ENCODE measurements at places on chromosomes 2 and 18.
A peak's percentile ranks its signal among the peaks of the same experiment; 100 is the strongest.

DNA sequence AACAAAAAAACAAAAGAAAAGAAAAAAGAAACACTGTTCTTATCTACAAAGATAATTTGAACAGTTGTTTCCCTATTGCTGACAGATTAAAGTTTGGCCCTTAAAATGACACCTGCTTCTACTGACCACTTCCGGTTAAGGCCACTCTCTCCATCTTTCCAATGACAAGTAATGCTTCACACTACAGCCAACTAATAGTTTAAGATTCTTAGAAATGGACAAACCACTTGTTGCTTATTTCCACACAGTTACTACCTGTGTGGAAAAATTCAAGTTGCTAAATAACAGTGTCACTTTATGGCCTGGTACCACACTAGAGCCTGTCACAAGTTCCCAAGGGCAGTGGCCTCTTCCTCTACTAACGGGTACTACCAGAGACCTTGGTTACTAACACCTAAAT is 2.4 kb downstream of the TMEM185B start:
- DNase-seq, result no peak

DNA sequence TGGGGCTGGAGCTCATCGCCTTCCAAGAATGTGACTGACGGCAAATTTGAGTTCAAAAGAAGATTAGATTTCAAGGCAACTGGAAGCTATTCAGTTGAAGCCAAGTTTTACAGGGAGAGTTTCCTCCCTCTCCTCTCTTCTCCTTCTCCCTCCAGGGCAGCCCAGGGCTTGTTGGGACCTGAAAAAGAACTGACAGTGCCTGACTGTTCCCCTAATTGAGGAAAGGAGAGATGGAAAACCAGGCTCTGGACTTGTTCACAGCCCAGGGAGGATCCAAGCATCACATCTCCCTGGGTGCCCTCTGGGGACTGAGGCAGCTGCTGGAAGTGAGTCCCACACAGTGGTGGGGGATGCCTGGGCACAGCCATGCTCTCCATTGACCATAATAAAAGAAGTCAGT is 88.1 kb downstream of the THNSL2 start:
- peak; percentile 58 for DNase-seq

DNA sequence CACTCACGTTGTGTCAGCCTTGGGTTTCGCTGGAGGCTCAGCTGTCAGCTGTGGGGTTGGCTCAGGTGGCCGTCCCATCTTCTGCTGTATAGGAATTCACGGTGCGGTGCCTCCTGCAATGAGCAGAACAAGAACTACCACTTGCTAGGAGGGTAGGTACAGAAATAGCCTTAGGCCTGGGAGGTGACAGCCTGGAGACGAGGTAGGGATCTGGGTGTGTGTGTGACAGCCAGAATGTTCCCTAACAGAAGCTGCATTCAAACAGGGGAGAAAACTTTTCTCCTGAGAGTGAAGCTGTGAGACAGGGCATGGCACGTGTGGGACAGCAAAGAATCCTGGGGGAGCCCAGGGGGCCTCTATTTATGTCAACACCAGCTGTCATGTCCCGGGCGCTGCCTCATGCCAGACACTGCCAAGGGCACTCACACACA is 8.4 kb upstream of the MAL start:
- DNase-seq, result peak; percentile 42

DNA sequence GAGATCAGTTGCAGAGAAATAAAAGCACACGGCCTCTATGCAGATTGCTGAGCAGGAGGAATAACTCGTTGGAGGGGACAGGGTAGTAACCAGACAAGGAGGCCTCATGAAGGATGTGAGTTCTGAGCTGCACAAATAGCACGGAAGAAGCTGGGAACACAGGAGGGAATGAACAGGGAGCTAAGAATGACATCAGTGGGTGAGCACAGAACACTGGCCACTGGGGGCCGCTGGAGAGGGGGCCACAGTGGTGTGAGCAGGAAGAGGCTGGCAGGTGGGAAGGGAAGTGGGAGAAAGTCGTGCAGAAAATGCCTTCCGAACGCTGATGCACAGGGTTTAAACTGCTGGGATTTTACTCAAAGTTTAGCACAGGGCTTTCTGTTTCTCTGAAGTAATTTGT is 61.0 kb downstream of the ZAP70 start:
- no peak for DNase-seq

GRCh38 chr2:63066265-63066664 is 15.6 kb downstream of the OTX1 start:
- DNase-seq, result no peak

DNA sequence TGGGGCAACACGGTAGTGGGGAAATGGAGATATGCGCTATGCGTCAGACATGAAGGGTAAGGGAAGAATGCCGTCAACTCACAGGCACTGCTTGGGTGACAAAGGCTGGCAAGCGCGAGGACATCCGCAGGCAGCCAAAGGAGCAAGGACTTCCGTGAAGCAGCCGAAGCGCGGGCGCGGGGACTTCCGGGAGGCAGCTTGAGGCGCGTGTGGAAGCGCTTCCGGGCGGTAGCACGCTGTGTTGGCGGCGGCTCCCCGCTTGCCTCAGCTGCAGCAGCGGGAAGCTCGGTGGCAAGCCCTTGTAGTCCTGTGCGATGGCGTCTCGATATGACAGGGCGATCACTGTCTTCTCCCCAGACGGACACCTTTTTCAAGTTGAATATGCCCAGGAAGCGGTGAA is at the start of gene PSMA8:
Gene PSMA8, plus strand, starts transcription at position 218 of the 400 bp plus-strand sequence. Its CDS starts 97 bp downstream, at position 315.
- DNase-seq, result no peak

DNA sequence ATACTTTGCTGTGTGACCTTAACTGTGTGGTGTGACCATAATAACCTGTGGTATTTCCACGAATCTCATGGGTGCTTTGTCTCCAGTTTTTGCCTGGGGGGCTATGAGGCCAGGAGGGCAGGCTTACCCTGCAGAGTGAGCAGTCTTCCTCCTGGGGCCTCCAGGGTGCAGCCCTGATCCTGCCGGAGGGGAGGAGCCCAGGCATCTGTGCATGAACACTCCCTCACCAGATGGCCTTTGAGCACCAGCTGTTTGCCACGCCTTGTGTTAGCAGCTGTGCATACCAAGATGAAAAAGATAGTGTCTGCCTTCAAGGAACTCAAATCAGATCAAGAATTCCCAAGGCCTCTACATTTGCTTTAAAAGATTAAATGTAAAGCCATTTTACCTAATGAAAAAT is 75.0 kb upstream of the RBM44 start:
- DNase-seq, result peak; percentile 91

- no peak for DNase-seq
Observed at GRCh38 chr2:48034295-48034694, 128.0 kb upstream of the FBXO11 start.

- DNase-seq, result no peak
Observed at GRCh38 chr2:63673865-63674533, 85.2 kb downstream of the MDH1 start.

GRCh38 chr2:10935953-10936942 is 24.5 kb downstream of the KCNF1 start:
- DNase-seq, result peak; percentile 45

DNA sequence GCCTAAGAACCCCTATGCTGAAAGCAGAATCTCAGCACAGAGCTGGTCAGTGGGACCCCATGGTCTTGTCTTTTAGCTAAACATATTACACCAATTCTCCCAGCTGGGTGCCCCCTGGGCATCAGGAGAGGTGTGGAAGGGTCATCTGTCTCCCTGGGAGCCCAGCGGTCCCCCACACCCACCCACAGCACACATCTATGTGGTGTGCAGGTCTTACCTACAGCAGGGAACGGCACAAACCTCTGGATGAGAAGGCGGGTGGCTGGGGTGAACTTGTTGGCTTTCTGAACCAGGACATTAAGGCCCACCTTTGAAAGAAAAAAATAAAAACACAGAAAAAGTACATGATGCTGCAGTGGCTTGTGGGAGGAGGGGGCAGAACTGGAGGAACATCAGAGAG is 70.7 kb downstream of the EMX1 start:
- no peak for DNase-seq

GRCh38 chr2:151508519-151508918 is 98.8 kb downstream of the RIF1 start:
- DNase-seq, result no peak

DNA sequence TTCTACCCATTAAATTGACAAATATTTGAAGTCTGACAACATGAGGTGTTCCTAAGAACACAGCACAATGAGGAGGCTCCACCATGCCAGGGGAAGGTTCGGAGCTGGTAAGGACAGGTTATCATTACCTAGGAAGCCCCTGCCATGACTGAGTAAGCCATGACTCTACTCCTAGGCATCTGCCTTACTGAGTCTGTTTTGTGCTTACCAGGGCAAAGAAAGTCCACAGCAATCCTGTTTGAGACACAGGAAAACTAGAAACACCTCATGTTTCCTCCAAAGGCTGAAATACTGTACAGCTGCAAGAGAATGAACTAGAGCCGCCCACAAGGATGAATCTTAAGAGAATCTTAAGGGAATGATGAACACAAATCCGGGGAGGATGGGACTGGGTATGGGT is 11.6 kb downstream of the TGFBRAP1 start:
- peak; percentile 23 for DNase-seq

DNA sequence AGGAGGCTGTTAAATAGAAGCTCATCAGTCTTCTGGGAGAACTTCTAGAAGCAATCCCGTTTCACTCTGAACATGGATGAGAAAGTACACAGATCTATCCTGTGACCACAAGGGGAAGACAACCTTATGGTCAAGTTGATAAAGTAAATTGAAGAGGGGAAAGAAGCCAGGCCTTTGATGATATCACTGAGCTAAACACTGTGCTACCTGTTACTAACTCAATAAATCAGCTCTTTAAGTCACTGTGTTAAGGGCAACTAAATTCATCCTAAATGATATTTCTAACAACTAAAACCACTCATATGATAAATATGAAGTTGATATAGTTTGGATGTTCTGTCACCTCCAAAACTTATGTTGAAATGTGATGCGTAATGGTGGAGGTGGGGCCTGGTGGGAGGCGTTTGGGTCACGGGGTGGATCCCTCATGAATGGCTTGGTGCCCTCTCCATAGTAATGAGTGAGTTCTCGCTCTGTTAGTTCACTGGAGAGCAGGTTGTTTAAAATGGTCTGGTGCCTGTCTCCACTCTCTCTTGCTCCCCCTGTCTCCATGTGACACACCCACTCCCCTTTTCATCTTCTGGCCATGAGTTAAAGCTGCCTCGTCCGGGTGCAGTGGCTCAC is 23.6 kb downstream of the OLA1 start:
- DNase-seq, result no peak

DNA sequence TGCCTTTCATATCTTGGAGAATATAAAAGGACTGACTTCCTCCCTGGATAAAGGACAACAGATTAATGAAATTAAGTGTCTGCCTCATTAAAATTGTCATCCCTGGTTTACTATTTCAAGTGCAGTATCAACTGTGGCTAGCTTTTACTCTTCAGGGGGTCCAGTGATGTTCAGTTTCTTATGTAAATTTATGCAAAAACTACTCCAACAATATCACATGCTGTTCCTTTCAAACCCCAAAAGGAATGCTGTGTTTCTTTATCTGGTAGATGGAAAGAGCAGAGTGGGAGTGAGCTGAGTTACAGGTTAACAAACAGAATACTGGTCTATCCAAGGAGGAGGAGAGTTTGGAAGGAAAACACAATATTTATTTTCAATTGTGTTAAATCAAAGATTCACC is 283.7 kb upstream of the VWC2L start:
- peak; percentile 39 for DNase-seq

- no peak for DNase-seq
Observed at GRCh38 chr2:11923935-11924334, 177.5 kb downstream of the LPIN1 start.

DNA sequence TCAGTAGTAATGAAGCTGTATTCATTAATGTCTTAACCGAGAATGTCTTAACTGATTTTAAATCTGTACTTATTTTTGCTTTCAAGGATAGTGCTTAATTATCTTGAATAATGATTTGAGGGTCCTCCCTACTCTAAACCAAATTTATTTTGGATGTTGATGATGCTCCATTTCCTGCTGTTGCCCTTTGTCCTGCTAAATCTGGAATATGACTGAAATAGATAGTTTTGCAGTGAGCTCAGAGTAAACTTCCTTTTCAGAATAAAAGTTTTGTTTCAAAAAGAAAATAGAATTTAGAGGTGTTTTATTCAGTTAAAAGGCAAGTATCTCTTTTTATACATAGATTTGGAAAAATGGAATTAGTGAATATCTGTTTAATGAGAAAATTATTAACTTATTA is 8.1 kb downstream of the NBEAL1 start:
- DNase-seq, result no peak

- DNase-seq, result peak; percentile 42
Observed at GRCh38 chr2:110157153-110157793, 41.7 kb upstream of the MALL start.

- DNase-seq, result no peak
Observed at GRCh38 chr2:119290859-119291587, 67.4 kb downstream of the STEAP3 start.

DNA sequence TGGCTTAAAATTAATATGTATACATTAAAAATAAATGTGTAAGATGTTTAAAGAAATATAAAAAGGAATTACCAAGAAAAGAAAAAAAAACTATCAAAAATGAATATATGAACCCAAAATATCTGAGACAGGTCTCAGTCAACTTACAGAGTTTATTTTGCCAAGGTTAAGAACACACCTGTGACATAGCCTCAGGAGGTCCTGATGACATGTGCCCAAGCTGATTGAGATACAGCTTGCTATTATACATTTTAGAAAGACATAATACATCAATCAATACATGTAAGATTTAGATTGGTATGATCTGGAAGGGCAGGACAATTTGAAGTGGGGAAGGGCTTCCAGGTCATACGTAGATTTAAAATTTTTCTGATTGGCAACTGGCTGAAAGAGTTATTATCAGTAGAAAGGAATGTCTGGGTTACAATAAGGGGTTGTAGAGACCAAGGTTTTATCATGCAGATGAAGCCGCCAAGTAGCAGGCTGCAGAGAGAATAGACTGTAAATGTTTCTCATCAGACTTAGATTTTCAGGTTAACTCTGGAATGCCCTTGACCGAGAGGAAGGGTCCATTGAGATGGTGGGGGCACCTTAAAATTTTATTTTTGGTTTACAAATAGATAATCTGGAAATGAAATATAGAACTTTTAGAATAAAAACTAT is 74.7 kb downstream of the EXOC6B start:
- no peak for DNase-seq

GRCh38 chr2:161206471-161207032 is 46.3 kb downstream of the TANK start:
- DNase-seq, result no peak

- peak; percentile 98 for DNase-seq
Observed at GRCh38 chr18:32200766-32201165, 10.9 kb downstream of the MEP1B start.

DNA sequence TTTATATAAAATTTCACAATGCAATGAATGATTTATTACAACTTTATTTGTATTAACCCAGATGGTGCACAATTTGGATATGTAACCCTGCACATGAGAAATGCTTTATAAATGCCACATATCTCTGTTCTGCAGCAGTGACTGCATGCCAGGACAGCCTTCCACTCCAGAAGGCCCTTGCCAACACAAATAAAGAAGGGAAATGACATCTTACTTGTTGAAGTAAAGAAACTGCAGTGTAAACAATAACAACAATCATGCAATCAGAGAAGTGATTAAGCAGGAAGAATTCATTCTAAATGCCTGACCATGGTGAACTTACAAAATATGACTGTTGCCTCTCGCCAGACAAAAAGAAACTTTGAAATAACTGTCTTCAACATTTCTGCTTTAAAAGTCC is 129.9 kb upstream of the CHST9 start:
- peak; percentile 57 for DNase-seq

Data from NCI-H69 (cell line).